ENCODE measurements at places on chromosomes 6 and 20.

DNA sequence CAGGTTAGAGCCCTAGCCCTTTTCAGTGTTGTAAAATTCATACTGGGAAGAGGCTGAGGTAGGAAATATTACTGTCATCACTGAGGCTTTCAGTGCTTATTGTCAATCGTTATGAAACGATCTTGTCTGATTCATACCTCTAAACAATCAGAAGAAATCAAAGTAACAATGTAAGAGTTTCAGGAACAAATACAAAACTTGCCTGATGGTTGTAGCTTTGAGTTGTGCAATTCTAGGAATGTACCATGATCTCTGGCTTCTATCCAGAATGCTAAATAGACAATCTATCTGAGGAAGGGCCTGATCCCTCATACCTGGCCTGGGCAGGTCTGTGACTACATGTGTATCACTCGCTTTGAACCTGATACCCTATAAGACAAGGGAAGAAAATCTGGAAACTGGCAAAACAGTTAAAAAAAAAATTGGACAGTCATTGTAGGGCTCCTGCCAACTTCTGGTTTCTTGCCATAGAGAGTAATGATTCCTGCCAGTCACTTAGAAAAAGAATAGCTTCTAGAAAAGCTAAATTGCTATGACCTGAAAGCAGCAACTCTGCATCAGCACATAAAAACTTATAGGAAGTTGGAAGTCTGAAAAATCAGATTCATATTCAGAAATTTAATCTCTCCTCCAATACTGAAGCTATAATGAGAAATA is 234.7 kb downstream of the BTBD9 start:
- peak; percentile 53 for DNase-seq

GRCh38 chr20:62405108-62405980 is 1.7 kb downstream of the CABLES2 start:
- peak; percentile 65 for DNase-seq

DNA sequence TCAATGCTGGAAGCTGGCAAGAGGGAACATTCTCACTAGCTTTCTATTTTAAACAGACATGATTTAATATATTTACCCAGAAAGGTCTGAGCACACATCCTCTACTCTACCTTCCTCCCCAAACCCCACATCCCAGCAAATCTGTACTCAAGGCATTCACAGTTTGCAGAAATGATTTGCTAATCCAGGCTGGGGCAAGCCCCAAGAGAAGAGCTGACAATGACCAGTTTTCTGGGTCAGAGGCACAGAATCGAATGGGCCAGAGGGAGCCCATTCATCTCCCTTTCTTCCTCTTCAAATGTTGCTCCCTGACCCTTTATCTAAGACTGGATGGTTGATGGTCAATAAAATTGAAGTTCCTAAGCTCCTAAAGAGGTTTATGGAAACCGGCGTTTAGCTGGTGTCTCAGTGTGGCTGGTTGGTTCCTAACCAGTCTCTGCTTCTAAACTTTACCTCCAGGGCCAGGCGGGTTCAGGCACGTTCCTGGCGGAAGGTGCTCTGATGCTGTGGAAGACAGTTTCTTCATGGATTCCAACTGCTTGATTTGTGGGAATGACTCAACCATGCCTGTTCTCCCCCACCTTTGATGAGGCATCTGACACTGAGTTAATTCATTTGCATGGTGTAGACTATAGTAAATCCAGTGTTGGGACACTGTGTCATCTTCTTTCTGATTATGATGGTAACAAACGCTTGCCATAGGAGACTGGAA is 96.4 kb upstream of the IYD start:
- DNase-seq = no peak

DNA sequence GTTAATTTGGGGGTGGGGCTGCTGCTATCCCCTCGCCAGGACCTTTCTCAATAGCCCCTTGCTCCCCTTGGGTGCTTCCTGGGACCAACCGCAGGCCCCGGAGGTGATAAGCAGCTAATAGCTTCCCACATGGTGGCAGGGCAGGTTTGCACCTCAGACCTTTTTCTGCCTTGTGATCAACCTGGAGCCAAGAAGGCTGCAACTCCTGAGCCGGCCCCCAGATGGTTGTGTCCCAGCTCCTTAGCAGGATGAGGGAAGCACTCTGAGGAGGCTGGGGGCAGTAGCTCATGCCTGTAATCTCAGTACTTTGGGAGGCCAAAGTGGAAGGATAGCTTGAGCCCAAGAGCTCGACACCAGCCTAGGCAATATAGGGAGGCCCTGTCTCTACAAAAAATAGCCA is 85.5 kb downstream of the BMP7 start:
- DNase-seq = no peak

DNA sequence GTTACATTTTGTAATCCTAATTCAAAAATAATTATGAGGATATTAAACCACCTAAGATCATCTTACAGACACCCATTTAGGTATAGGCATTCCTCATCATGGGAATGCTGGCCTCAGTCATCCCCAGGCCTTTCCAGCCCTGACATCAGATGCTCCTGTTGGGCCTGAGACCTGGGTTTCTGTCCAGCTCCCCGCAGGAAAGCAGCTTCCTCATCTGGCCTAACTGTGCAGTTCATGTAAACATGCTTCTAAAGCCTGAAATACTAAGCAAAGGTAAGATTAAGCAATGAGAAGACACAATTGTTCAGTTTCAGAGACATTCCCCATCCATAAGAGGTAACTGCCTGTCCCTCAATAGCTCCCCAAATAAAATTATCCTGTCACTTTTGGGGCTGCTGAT is 19.0 kb downstream of the ETV7 start:
- no peak for DNase-seq

GRCh38 chr6:144820270-144820669 is 535.1 kb downstream of the UTRN start:
- no peak for DNase-seq

- DNase-seq = peak; percentile 1
Observed at GRCh38 chr6:164370773-164371172, 938.6 kb downstream of the C6orf118 start.

Data from iris pigment epithelial cell (primary cell).